GM13977 (cell line): ENCODE measurements at places on chromosomes 5 and 9.

GRCh38 chr9:89874351-89875321 is 269.8 kb downstream of the GADD45G start:
- no peak for DNase-seq

DNA sequence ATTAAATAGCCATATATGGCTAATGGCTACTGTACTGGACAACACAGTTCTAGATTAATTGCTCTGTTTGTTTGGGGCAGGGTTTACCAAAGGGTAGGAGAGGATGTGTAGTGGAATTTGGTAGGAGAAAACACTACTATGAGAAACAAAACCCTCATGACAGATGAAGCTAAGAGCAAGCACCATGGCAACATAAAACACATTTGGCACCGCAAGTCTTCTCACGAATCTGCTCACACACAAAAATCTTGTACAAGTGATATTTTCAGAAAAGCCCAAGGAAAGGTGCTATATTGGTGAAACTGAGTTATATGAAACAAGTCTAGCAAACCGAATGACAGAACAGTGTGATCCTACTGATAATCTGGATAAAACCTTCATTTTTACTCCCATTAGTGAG is 38.5 kb downstream of the CSF2 start:
- no peak for DNase-seq

DNA sequence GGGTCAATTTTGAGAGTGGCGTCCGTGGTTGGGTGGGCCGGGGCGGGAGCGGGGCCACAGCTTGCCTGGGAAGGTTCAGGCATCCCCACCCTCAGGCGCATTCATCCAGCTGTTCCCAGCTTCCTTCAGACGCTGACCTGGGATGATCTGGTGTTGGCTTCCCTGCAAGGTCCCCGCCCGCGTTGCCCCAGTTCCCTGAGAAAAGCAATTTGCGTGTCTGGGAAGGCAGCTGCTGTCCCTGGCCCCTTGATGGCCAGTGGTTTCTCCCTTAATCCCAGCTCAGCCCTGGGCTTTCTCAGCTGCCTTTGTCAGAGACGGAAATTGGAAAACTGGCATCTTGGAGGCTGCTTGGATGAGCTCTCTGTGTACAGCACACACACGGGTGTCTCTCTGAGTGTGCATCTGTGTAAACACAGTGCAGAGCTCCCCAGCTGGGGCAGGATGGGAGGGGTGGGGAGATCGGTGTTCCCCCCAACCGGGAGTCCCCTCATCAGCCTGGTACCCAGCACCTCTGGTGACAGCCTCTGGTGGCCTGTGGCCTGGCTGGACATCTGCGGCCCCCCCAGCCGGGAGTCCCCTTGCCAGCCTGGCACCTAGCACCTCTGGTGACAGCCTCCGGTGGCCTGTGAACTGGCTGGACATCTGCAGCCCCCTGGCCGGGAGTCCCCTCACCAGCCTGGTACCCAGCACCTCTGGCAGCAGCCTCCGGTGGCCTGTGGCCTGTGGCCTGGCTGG is 94.0 kb downstream of the COL5A1 start:
- DNase-seq = no peak

DNA sequence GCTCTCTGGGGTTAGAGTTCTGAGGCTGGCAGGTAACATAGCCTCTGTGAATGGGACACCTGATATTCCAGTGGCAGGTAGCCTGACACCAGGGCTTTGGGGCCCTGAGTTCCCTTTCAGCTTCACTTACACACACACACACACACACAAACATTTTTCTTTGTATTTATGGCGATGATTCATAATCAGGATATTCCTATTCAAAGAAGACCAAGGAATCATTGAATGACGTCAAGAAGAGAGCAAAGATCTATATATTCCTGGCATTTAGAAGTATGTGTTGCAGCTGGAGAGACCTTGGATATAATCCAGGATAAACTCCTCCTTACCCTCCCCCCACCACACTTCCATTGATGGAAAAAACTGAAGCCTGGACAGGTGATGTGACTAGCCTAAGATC is 7.9 kb upstream of the ENTREP1 start:
- no peak for DNase-seq

DNA sequence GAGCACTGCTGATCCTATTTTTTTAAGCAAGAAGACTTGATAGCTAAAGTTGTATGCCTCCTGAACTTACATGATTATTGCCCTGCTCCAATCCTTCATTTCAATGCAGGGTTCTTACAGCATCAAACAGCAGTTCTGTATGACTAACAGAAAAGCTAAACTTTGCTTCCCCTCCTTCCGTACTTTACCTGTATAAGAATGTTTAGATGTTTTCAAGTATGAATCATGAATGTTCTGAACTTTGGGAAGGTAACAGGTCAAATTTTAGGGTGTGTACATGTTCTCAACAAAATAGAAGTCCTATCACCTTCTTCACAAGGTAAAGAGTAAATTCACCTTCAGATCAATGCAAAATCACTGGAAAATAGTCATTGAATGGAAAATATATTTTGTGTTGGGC is 972.6 kb upstream of the SEMA6A start:
- DNase-seq = no peak

- no peak for DNase-seq
Observed at GRCh38 chr5:32565145-32565544, 20.2 kb upstream of the SUB1 start.

- no peak for DNase-seq
Observed at GRCh38 chr5:178361657-178362445, 129.2 kb upstream of the PHYKPL start.

- DNase-seq = no peak
Observed at GRCh38 chr5:136028090-136028489, 698 bp upstream of the TGFBI start.

DNA sequence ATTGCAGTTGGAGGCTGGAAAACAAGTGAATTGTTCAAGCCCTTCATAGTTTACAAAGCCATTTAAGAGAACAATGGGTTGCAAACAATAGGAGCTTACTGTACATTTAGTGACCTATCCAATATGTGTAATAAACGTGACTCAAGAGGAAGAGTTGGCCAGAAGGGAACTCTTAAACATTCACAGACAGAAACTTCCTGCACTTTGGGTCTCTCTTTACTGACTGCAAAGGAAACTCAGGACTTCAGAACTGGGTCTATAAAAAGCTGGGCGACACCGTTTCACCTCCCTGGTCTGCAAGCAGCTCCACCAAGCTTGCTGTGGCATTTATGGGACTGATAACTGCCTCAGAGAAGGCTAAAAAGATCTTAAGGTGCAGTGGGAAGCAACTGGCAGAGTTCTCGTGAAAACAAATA is 48.7 kb upstream of the SPATA31D4 start:
- DNase-seq = no peak

DNA sequence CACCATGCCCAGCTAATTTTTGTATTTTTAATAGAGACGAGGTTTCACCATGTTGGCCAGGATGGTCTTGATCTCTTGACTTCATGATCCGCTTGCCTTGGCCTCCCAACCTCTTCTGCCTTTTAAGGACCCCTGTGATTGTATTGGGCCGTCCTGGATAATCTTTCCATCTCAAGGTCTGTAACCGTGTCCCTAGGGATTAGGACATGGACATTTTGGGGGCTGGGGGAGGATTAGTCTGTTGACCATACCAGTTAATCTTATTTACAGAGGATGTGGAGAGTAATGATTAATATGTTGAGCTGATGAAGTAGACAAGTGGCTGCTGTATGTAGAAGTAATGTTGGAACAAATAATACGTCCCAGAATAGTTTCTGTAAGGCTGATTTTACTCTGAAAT is 23.1 kb downstream of the LNPEP start:
- no peak for DNase-seq

GRCh38 chr5:143201589-143201988 is 201.9 kb downstream of the NR3C1 start:
- no peak for DNase-seq

DNA sequence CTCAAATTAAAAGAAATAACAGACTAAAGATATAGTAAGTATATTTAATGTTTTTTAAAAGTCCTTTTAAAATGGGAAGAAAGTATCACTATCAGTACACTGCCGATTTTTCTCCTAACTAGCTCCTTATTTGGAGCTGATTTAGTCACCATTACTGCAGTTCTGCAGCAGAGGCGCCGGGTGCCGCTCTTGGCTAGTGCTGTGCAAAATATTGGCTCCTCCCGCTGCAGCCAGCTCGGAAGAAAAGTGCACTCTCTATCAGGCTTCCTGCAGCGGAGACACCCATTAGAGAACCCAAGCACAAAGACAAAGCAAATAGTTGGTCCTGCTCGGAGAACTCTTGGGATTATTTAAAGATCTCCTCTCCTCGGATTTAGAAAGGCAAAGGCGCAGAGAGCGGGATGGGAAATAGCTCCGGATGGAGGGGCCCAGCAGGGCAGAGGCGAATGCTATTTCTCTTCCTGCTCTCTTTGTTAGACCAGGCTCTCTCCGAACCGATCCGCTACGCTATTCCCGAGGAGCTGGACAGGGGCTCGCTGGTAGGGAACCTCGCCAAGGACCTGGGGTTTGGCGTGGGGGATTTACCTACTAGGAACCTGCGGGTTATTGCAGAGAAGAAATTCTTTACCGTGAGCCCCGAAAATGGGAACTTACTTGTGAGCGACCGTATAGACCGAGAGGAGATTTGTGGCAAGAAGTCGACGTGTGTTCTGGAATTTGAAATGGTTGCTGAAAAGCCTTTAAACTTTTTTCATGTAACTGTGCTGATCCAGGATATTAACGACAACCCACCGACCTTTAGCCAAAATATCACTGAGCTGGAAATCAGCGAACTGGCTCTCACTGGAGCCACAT is at the start of gene PCDHGB3:
TSS of gene PCDHGB3 (plus strand) at position 249 of the 855 bp plus-strand sequence. CDS start at position 402, 153 bp downstream.
- DNase-seq = peak; percentile 84

DNA sequence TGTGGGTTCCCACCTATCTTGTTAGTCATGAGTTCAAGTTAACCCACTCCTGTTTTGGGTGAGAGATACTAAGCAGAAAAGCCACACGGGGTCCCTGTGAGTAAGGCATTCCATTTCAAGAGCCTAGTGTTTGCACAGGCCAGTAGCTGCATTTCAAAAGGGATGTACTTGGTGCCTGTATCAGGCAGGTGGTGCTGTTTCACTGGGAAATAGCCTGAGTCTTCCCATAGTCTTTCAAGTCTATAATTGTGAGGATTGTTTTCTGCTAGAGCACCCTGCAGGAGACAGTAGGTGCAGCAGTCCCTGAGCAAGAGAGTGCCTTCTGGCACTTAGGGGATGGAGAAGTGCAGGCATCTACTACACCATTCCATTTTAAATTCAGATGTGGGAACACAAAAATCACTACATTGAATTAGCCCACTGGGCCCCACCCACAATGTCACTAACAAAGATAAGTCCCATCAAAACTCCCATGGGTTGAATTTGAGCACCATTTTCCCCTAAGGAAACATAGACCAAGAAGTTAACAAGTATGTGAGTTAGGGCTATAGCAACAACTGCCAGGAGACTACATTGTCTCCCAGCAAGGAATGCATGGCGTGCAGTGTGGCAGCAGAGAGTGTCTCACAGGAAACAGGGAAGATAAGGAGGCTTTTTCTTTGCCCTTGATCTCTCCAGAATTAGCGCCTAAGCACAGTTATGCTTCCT is 263.2 kb downstream of the COX7C start:
- DNase-seq = peak; percentile 14

- DNase-seq = peak; percentile 77
Observed at GRCh38 chr9:136552117-136552703, 6.4 kb upstream of the NOTCH1 start.

- no peak for DNase-seq
Observed at GRCh38 chr5:143657647-143658285, 154.2 kb upstream of the HMHB1 start.

- no peak for DNase-seq
Observed at GRCh38 chr5:52783226-52783959, 4.3 kb upstream of the ITGA1 start.

DNA sequence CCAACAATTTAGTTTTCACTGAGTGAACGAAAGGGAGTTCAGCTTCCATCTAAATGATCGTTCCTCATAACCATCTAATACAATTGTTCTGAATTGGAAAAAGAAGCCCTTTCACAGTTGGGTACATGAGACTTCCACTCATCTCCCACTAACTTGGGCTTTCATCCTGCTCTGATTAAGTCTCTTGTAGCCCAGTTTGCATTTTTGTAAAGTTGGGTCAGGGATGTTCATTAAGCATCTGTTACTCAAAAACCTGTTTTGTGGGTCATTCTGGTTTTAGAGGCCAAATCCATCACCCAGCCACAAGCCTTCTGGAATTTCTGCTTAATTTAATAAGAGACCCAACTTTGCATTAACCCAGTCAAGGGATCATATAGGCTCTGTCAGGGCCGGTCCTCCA is 385.3 kb downstream of the BNC2 start:
- DNase-seq = no peak

DNA sequence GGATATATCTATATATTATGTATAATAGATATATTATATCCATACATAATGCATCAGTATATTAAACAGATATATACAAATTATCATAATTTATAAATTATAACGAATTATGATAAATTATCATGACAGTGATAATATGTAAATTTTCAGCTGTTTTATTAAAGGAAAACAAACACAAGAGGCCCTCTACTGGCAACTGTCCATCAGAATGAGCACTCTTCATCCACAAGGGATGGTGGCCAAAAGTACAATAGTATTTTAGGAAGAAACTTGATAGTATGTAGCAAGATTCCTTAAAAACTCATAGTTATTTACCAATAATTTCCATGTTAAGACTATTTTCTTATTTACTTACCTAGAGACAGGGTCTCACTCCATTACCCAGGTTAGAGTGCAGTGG is 113.3 kb upstream of the LPAR1 start:
- no peak for DNase-seq

GRCh38 chr9:1707291-1707690 is 307.9 kb upstream of the SMARCA2 start:
- no peak for DNase-seq

DNA sequence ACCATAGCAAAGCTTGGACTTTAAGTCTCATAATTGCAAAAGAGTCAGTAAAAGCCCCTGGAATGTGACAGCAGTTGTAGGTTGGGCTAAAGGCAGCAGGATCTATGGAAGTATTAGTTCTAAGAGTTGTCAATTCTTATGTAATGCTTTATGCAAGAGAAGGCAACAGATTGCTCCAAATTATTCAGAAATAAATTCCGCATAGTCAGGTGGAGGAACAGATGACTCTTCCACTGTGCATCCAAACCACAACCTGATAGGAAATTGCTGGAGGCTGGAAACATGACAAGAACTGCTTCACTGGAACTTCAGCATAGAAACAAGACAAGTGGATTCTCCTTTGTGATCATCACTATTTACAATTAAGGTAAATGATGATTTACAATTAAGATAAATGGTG is 101.0 kb downstream of the STARD4 start:
- no peak for DNase-seq

DNA sequence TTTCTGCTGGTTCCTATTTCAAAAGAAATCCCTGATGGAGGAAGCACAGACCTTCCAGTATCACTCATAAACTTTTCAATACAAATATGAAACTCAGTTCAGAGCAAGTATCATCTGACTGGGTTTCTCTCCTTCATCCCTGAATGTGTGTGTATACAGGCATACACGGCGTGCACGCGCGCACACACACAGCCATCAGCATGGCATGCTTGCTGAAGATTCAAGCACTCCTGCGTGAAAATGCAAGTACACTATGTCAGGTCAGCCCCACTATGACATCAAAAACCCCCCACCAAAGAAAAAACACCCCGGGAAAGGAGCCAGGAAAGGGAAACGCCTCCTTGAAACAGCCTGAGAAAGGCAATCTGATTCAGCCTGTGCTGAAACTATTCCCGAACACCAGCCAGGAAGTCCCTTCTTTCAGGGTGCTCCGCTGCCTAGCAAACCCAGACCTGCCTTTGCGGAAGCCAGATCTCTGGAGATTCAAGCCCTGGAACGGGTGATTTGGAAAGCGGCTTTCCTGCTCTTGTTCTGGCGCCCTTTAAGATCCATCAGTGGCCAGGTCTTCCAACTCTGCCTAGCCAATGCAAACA is 831 bp downstream of the KLHL3 start:
- DNase-seq = no peak

GRCh38 chr5:36602704-36603321 is 3.6 kb upstream of the SLC1A3 start:
- peak; percentile 31 for DNase-seq
